Stimulated activated CD4-positive, alpha-beta T cell treated with anti-CD3 and anti-CD28 coated beads, TNF-alpha, amount 100 ng/mL, for 24 hours (primary cell): ENCODE measurements at places on chromosomes 4 and X.

DNA sequence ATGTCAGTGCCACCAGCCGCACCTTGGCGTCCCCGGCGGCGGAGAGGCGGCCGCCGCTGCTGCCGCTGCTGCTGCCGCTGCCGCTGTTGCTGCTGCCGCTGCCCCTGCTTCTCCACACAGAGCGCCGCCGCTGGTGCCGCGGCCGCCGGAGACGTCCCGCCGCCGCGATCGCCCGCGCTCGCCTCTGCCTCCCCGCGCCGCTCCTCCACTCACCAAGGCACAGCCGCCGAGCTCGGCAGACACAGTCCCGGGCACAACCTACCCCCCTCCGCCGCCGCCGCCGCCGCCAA, at the start of gene PPP3CA:
PPP3CA (minus strand) TSS at position 260 of the 290 bp plus-strand sequence.
- no peak for DNase-seq

DNA sequence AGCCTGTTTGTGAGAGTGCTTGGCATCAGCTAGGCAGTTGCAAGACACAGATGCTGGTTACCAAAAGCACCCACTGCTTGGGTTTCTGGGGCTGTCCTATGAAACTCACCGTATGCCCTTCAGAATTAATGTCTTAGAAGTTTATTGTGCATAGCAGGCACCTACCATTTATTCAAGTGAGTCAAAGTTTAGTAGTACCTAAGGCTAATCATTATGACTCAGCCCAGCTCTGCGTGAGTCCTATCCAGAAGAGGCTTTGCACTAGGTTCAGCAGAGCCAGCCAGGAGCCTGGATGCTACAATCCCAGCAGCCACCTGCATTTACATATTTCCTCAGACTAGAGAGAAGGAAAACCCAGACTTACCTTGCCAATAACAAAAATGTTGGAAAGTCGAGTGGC, 4.2 kb downstream of the RPS4X start:
- no peak for DNase-seq

DNA sequence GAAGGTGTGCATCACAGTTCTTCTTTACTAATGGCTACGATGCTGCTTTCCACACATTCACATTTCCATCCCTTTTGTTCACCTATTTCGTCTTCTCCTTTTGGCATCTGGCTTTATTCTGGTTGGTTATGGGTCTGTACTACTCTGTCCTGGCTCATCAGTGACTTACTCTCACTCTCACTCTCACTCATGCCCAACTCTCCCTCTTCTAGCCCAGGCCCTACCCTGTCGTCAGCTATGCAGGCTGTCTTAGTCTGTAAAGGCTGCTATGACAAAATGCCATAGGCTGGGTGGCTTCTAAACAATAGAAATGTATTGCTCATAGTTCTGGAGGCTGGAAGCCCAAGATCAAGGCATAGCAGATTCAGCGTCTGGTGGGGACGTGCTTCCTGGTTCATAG, 105.6 kb upstream of the PUDP start:
- DNase-seq, result no peak

GRCh38 chr4:127776620-127777019, 5.5 kb upstream of the HSPA4L start:
- DNase-seq, result no peak

GRCh38 chr4:111961809-111962208, 183.4 kb upstream of the FAM241A start:
- DNase-seq, result no peak

- DNase-seq, result no peak
Measured at GRCh38 chrX:21932292-21933002, 8.1 kb upstream of the SMS start.

- DNase-seq, result no peak
Measured at GRCh38 chrX:150934453-150934852, 36.0 kb upstream of the CD99L2 start.

DNA sequence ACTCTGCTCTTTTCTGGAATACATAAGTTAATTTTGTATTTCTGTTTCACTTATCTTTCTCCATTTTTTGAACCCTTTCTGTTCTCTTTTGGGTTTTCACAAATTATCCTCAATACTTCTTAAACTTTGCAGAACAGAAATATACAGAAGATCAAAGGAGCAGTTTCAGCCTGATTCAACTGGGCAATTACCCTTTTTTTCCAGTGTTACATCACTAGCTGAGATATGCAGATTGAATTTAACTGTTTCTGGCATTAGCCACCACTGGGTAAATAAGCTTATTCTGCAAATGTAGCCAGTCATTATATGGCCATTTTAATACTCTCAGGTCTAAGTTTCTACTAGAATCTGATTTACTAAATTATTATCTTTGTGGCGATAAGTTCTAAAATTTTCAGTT, 66.9 kb upstream of the GRID2 start:
- no peak for DNase-seq

DNA sequence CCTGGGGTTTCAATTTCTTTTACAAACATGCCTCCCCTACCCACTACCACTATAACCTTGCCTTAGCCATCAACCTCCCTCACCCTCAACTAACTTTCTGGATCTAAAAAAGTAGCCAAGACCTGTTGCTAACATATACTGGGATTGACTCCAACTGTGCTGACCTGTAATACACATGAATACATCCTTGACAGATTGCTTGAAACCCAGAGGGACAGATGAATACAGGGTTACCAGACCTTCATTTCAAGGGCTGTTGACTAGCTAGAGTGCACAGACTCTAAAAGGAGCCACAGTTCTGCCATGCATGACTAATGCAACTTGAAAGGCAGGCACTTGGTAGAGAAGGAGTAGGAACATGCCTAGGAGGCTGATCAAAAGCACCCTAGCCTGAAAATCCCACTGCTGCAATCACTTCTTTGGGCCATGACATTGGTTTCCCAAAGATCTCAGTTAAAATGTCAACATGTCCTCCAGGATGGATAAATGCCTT, 121.0 kb downstream of the PCDH19 start:
- DNase-seq, result no peak

- no peak for DNase-seq
Measured at GRCh38 chrX:40188573-40189417, 91.0 kb upstream of the BCOR start.
